Progenitor cell of endocrine pancreas (in vitro differentiated cells): ENCODE measurements at places on chromosomes 5 and 9. TPM values are rescaled to one million over a fixed set of nuclear protein-coding genes. Genes with fewer than 3 reads are reported as not detected.

- DNase-seq = no peak
These were observed 70.1 kb downstream of the PIP5K1B start for GRCh38 chr9:68775003-68775730.

DNA sequence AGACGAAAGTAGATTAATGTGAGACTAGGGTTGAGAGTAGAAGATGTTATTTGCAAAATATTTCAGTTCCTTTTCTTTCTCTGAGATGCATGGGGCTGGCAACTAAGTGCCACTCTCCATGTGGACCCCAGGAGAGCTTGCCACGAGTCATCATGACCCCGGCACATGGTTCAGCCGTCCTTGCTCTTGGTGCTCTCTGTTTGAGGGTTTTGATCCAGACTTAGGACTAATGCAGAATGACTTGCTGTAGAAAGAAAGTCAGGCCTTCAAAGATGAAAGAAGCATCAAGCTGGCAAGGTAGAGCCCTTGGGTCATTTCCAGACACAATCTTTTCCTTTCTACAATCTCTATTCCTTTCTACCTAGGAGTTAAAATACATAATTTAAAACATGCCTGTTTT, 84.7 kb downstream of the RASGRF2 start:
- no peak for DNase-seq

DNA sequence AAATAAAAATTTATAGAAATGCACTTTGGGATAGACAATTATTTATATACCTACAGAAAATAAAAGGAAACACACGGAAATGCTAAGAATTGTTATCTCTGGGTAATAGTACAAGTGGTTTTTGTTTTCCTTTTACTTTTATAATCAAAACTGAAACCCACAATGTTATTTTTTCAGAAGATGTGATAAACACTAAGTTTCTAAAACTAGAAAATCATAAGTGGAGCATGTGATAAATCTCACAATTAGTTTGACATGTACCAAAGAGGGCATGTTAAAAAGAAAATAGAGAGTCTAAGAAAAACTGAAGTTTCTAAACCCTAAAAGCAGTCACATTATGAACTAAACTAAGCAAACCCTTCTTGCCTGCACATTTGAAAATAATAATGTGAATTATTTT, 61.1 kb downstream of the OXCT1 start:
- no peak for DNase-seq

The C8G gene
- 1.1 and 2.8 TPM in 2 replicates for total RNA-seq

The CLINT1 gene
- 78.7 and 82.3 TPM in 2 replicates for total RNA-seq

The NIPAL4 gene
- not detected in 2 replicates for total RNA-seq

The LHX3 gene
- total RNA-seq = not detected in 2 replicates
